ENCODE measurements at places on chromosomes 1 and 21. TPM values are rescaled to one million over a fixed set of nuclear protein-coding genes. Genes with fewer than 3 reads are reported as not detected.

- DNase-seq, result no peak
Observed at GRCh38 chr1:214717351-214717750, 114.4 kb downstream of the CENPF start.

DNA sequence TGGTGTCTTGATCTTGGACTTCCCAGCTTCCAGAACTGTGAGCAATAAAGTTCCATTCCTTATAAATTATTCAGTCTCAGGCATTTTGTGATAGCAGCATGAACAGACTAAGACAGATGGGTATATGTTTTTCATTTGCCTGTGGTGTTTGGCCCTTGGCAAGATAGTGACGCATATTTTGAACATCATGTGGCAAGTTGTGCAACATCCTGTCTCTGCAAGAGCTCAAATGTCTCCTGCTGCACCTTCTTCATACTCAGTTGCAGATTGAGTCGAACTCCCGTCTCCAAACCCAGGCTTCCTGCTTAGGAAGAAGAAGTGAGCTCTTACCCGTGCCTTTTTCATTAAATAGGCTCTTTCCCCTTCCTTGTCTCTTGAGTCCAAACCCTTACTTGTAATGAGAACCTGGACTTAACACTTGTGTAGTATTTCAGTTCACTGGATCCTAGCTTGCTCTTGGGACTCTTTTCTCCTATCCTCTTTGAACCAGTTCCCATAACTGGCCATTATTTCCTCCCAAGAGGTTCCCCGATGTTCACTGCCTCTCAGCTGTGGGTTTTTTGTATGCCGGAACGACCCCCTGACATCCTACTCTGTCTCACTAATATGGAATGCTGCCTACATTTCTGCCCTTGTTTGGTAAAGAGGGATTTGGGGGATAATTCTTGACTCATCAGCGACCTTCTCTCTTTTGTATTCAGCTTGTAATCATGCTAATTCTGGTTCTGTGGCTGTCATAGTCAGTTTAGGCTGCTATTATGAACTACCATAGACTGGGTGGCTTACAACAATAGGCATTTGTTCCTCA is 125.0 kb upstream of the KCNK2 start:
- DNase-seq, result peak; percentile 72

Gene RGS8
- not detected for total RNA-seq

DNA sequence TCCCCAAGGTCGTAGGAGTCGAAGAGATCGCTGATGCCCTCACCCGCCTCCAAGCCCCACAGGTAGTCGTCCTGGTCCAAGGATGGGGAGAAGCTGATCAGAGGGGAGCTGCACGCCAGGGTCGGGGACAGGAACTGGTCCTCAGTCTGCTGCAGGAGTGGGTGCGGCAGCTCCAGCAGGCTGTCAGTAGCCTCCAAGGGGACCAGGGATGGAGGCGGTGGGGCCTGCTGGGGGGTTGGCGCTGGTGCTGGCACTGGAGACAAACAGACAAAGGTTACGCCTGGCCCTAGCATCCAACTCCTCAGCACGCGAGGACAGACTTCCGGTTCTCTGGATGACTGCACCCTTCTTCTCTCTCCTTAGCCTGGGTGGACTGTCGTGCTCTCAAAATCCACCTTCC is 21.1 kb downstream of the E2F2 start:
- DNase-seq, result no peak

DNA sequence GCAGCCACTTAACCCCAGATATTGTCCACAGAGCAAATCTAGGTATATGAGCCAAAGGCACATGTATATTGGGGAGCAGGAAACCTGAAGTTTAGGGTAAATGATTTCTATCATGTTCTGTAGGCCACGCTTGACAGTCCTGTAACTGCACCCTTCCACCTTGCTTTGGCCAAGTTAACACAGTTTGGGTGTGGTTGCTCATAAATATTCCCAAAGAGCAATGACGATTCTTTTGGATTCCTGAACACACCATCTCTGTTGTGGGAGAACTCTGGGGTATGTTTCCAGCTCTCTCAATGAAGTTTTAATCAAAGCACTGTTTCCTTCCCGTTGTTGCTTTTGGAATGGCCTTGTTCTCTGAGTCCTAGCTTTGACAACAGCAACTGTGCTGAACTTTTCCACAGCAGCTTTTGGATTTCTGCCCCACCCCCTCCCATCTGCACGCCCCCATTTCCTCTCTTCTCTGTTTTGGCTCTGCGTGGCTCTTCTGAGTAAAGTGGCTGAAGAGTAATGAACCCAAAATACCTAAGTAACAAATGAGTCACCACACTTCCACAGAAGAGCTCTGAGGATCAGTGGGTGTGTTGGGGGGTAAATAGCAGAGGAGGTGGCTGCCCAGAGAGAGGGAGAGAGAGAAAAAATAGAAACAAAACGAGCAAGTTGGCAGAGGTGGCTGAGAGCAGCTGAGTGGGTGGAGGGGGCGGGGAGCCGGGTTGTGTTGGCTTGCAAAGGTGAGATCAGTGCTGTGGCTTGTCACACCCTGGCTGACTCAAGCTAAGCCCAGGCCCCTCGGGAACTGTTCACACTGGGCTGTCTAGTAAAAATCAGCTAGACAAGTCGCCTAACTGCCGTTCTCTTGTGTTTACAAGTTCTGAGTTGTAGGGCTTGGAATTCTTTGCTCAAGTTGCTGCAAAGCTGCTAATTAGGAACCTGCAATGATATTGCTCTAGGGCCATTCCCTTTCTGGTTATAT is 26.9 kb upstream of the RAP1A start:
- DNase-seq, result peak; percentile 64

DNA sequence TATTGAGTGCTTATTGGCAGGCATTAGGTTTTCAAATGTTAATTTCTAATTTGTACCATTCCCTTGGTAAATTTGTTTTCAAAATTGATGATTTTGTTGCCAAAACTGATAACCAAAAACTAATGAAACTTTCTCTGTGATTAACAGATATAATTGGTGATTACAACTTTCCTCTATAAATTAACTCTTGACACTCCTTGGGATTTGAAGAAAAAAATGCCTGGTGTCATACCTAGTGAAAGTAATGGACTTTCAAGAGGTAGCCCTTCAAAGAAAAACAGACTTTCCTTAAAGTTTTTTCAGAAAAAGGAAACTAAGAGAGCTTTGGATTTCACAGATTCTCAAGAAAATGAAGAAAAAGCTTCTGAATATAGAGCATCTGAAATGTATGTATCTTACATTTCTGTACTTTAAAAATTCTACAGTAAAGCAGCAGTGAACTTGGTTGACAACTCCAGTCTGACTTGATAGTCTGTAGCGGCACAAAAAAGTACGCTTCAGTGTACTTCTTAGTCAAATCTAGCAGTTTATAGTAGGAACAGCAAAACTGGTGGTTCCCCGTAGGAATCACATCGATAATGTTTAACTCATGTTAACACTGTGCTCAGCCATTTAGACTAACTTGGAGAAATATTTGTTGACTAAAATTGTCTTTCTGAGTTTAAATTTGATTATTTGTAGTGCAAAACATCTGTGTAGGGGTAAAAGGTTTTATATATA is 3.0 kb downstream of the USP1 start:
- no peak for DNase-seq

Gene HCRTR1
- total RNA-seq, result 5.4 TPM

Gene NPL
- 3.1 TPM for total RNA-seq

- no peak for DNase-seq
Observed at GRCh38 chr1:58862728-58863385, 79.0 kb upstream of the JUN start.

Gene SLC25A34
- total RNA-seq, result 0.22 TPM

DNA sequence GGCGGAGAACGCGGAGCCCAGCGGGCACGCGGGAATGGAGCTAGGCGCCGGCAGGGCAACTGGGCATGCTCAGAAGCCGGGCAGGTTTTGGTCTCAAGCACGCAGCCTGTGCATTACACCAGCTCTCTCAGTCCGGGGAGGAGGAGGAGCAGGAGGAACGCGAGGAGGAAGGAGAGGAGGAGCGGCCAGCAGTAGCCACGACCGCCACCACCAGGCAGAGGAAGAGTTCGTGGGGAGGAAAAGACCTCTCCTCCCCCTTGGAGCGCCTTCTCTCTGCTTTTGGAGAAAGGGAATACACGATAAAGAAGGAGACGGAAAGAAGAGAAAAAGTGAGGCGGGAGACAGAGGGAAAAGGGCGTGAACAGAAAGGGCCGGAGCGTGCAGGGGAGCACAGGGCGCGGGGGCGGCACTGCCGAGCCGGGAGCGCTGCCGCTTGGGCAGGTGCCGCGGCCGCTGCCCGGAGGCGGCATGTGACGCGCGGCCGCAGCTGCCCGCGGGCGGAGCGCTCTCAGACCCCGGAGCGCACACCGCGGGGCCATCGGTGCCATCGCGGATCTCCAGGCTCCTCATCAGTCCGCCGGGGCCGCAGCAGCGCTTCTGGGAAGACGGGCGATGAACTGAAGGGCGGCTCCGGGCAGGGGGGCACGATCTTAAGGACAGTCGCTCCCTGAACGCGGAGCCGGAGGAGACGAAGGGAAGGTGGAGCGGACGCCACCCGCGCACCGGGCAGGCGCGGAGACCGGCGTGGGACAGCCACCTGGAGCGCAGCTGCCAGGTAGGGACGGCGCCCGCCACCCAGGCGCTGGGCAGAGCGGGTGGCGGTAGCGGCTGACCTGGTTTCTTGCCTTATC is at the start of gene CHRM3:
Gene CHRM3, plus strand, starts transcription at position 116 of the 851 bp plus-strand sequence. CDS start 520,884 bp downstream, outside the sequence.
- DNase-seq, result peak; percentile 0

Gene ASPM
- total RNA-seq, result 3.0 TPM

DNA sequence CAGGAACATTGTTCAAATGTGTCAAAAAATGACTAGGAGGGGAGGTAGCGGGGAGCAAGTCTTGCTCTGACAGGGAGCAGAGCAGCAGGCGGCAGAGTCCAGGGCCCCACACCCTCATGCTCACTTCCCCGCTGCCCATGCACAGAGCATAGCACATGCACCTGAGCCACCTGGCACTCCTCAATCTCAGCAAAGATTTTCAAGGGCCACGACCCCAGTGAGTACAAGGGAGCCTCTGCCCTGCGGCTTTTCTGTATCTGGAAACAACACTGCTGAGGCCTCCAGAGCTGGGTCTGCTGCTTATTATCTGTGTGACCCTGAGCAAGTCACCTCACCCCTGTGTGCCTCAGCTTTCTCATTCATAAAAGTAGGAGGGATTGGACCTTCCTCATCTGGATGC is 1.1 kb upstream of the GJB3 start:
- DNase-seq, result no peak

DNA sequence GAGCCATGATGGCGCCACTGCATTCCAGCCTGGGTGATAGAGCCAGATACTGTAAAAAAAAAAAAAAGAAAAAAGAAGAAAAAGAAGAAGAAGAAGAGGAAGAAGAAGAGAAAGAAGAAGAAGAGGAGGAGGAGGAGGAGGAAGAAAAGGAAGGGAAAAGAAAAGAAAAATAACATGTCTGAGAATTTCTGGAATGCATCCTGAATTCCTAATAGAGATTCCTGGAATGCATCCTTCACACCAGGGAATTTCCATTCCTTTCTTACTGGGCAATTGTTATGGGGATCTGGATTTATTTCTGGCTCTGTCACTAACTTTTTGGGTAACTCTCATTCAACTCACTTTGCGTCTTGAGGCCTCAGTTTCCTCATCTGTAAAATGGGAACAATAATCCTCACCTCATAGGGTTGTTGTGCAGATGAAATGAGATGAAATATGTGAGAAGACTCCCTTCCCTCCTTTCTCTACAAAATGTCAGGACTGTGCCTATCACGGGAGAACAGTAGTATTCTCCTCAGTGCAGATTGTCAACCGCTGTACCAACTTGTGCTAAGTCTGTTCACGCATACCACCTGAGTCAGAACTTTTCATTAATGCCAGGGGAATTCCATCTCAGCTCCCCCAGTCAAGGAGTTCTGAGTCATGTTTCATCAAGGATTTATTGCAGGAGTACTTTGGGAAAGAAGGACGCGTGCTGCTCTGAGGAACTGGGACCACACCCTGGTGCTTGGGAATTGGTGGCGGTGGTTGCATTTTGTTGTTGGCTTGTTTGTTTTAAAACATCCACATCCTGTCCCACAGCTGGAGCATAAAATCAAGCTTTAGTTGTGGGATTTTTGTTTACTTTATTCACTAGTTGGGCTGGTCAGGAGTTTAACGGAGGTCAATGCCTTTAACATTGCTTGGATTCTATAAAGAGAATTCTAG is 42.4 kb upstream of the ROR1 start:
- DNase-seq, result peak; percentile 94

GRCh38 chr1:29513357-29513756 is 277.0 kb downstream of the PTPRU start:
- peak; percentile 85 for DNase-seq

DNA sequence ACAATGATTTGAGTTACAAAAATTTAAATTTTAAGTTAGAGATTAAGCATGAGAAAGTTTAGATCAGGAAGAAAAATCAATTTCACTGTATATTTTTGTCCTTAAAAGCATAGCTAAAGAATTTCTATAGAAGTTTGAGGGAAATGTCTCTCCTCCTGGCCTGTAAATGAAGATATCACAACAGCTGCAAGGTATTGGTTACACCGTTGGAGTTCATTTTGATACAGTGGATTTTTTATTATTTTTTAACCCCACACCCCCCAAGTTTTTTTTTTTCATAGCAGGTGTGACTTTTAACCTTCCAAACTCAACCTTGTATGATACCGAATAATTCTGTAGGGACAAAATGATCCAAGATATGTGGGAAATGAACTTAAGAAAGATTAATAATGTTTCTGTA is 156.3 kb downstream of the DISP1 start:
- no peak for DNase-seq

DNA sequence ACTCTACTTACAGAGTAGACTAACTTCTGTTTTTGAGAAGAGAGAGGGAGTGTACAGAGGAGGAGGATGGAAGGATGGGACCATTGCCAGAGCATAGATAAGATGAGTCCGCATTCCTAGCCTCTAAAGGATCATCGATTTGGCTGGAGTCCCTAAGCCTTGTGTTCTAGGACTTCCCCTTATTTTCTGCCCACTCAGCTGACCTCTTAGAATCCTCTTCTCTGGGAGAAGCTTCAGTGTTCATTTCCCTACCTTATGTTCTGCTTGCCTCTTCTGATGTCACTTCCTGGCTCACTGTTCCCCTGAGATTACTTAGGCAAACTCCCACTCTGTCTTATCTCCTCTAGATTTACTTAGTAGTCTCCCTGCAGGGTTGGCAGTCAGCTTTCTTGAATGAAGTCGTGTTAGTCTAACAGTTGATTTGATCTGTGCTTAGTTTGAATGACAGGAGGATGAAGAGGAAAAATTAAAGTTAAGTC is 156.7 kb downstream of the SYT2 start:
- DNase-seq, result no peak

DNA sequence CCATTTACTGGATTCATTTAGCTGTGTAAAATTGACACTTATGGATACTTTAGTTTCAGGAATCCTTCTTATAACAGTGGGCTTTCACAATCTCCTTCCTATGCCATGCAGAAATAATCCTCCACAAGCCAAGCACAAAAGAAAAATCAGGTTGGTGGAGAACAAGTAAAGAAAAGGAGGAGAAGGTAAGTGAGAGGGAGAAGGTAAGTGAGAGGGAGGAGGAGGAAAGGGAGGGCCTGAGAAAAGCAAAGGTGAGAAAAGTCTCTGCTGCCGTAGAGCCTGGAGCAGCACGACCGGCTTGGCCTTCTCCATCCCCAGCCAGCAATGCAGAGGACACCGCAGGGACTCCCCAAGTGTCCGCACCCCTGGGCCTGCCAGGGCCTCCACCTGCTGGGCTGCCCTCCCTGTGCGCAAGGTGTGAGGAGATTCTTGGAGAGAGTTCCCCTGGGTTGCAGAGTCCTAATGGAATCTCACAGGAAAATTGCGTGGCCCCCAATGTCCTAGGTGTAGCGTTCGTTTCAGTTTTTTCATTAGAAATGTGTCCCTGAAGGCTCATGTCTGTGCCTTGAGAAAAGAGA is 39.0 kb downstream of the PRMT2 start:
- no peak for DNase-seq

Measured in lung microvascular endothelial cell (primary cell).